ENCODE measurements at places on chromosomes 16 and 17.
A peak's percentile ranks its signal among the peaks of the same experiment; 100 is the strongest.

- DNase-seq, result no peak
Measured at GRCh38 chr16:74463888-74464287, 42.6 kb upstream of the CLEC18B start.

DNA sequence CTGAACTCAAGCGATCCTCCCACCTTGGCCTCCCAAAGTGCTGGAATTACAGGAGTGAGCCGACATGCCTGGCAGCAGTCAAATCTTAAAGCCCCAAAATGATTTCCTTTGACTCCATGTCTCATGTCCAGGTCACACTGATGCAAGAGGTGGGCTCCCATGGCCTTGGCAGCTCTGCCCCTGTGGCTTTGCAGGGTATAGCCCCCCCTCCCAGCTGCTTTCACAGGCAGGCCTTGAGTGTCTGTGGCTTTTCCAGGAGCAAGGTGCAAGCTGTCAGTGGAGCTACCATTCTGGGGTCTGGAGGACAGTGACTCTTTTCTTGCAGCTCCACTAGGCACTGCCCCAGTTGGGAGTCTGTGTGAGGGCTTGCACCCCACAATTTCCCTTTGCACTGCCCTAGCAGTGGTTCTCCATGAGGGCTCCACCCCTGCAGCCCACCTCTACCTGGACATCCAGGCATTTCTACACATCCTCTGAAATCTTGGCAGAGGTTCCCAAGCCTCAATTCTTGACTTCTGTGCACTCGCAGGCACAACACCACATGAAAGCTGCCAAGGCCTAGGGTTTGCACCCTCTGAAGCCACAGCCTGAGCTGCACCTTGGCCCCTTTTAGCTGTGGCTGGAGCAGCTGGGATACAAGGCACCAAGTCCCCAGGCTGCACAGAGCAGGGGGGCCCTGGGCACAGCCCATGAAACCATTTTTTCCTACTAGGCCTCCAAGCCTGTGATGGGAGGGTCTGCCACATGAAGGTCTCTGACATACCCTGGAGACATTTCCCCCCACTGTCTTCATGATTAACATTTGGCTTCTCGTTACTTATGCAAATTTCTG is 79.3 kb upstream of the ARL4D start:
- DNase-seq, result no peak

- DNase-seq, result no peak
Measured at GRCh38 chr16:81723098-81723723, 55.9 kb upstream of the PLCG2 start.

DNA sequence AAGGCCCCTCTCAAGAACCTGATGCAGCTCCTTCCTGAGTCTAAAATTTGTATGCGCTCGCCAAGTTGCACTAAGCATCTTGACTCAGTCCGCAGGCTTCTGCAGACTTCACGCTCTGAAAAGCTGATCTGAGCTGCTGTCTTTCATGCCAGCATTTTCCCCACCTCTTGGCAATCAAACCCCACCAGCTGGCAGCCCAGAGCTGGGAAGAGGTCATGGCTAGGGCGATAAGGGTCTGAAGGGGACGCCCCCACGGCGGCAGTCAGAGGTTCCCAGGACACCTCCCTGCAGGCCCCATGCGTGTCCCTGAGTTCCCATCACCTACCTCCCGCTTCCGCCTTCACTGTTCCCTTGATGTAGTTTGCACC is 5.1 kb upstream of the UNC13D start:
- no peak for DNase-seq

DNA sequence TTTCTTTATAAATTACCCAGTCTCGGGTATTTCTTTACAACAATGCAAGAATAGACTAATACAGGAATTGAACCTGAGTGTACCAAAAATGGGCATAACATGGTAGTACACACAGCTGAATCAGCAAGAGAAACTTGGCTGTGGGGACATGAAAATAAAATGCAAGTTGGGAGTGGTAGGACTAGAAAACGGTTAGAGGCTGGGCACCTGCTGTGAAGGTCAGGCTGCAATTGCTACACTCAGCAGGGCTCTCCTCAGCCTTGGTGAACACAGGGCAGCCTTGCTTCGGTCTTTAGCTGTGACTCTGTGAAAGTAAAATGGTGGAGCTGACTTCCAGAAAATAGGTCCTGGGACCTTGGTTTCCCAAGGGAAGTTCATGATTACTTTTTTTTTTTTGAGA is 45.6 kb downstream of the CNGB1 start:
- no peak for DNase-seq

- no peak for DNase-seq
Measured at GRCh38 chr16:3959148-3959547, 78.6 kb upstream of the CREBBP start.

GRCh38 chr17:57677858-57678257 is 67.2 kb downstream of the CCDC182 start:
- no peak for DNase-seq

DNA sequence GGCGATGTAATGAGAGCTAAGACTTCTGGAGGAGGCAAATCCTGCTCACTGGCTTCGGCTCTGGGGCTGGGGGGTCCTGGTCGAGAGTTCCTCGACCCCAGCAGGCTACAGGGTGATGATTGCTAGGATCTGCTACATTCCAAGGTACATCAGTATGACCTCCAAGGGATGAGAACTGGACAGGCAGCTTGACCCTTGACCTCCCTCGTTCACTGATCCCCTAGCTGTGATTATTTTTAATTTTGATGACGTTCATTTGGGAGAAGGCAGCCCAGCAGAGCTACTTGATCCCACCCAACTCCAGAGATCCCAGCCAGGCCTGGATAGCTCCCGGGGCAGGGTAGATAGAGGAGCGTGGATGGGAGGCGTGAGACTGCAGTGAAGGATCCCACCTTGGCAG is 242.3 kb downstream of the MAF start:
- no peak for DNase-seq

DNA sequence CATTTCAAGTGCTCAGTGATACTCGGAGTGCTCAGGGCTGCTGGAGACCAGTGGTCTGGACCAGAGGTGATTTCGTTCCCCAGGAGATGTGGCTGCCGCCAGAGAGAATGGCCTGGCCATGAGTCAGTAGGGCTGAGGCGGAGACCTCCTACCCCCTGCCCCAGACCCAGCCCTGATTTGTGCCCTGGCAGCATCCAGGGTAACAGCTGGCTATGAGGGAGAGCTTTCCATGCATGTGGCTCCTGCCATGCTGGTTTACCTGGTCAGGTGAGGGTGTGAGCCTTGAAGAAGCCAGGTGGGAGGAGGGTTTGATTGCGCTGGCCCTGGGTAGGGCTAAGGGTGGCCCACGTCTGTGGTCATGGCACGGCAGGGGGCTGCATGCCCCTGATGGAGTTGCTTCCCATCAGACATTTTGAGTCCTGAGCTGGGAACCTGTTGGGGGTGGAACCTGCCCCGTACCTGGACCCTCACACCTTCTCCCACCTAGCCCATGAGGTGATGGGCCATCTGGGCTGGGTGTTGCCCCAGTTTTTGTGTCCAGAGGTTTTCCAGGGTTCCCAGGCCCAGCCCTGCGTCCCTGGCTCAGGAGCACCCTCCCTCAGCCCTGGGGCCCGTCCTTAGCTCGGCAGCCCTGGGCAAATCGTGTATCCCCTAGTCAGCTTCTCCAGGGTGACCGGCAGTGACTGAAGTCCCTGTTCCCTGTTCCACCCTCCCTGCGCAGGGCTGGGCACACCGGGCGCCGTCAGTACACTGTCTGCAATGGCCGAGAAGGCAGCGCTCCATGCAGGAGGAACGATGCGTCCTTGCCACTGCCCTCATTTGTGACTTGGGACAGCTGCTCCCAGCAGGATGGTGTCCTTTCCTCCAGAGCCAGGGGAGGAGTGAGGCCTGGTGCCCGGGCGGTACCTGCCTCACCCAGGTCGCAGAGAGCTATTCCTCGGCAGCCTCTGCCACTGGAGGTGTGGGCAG is 9.0 kb upstream of the CSNK1D start:
- DNase-seq, result no peak

- DNase-seq, result no peak
Measured at GRCh38 chr17:4167786-4168185, 24.8 kb downstream of the CYB5D2 start.

DNA sequence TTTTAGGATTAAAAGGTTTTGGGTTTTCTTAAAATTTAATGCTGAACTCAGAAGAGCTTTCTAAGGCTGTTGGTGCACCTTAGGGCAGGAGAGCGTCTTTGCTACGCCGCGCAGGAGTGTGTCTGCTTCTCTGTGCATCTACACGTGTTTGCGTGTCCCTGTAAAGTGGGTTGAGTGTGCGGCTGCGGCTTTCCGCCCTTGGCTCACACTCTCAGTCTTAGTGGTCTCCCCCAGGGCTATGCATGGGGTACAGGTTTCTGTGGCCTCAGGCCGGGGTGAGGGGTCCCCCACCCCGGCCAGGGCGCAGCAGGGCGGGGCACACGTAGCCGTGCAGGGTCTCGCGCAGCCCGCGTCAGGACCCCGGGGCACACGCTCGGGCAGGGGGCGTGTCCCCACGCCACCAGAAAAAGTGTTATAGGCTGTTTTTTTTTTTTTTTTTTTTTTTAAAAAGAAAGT is 727 bp upstream of the TENT4B start:
- DNase-seq, result peak; percentile 89

GRCh38 chr17:49963626-49964302 is 5.2 kb upstream of the DLX4 start:
- DNase-seq, result no peak

GRCh38 chr16:31186176-31186575 is 6.2 kb downstream of the FUS start:
- DNase-seq, result no peak

DNA sequence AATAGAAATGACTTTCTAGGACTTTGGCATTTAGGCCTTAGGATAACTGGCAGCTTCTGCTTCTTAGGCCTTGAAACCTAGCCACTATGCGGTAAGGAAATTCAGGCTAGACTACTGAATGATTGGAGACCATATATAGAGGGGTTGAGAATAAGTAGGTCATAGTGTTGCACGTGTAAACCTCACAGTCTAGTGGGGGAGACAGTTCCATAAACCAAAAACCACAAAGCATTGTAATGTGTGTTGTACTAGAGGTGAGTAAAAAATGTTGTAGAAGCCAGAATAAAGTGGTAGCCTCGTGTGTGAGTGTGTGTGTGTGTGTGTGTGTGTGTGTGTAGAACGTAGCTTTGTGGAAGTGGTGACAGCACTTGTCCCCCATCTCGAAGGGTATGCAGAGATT is 188.5 kb downstream of the MAP2K6 start:
- DNase-seq, result no peak
